Fibroblast of skin of right biceps (primary cell): ENCODE measurements at places on chromosomes 7 and 10.

DNA sequence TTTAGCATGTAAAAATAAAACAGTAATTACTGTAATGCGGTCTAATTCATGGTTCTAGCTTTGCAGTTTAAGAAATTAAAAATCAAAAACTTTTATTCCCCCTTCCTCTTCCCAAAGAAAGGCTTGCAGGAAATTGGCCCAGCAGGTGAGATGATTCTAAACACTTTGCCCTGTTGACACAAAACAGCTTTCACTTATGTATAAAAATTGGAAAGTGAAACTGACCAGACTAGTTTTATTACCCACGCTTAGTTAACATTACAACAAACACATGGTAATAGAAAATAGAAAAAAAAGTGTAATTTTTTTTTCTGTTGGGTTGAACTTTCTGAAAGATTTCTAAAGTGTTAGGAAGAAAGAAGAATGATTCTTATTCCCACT, 1.2 kb upstream of the CCDC6 start:
- DNase-seq: no peak

DNA sequence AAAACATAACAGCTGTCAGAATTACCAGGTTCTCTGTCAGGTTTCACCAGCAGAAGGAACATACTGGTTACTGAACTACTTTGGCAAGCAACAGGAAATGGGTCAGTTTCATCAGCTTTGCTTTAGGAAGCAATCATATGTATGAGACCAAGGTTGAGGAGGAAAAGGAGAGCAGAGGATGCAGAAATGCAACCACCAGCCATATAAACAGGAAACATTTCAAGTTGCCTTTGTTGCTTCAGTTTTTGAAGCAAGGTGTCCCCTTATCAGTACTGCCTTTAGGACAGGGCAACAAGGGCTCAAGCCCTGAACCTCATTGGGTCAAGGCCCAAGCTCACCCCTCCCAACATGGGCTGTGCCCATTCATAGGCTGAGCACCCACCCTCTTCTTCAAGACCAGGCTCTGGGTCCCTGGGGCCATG, 10.2 kb downstream of the HIPK2 start:
- DNase-seq: no peak

DNA sequence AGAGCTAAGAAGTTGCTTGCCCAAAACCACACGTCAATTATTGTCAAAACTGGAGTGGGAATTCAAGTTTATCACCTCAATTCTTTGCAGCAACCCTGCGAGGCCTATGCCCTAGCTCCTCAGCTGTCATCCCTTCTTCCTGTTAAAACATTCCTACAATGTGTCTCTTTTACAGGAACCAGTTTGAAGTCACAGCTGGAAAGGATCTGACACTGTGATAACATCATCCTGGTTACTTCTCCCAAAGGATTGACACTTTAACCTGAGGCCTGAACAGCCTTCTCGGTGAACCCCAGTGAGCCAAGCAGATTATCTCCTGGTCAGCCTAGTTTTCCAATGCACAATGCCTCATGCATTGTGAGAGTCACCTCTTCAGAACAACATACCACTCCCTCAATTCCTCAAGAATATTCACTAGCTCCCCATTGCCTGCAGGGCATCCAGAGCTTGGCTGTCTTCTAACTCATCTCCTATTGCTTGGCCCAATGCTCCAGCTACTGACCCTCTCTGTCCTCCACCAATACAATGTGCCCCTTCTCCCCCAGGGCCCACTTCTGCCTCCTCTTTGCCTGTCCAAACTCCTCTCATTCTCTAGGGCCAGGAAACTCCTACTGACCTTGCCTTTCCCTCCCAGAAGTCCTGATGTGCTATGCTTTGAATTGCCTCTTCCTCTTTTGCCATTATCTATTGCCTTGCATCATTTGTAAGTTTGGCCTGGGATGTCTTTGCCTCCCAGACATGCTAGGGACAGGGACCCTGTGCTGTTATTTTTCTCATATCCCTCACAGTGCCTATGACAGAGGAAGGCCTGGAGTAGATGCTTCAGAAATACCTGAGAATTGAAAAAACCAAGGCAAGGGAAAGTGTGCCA, 10.4 kb upstream of the DLG5 start:
- DNase-seq: no peak

GRCh38 chr7:29793507-29793906, 12.8 kb upstream of the WIPF3 start:
- no peak for DNase-seq

DNA sequence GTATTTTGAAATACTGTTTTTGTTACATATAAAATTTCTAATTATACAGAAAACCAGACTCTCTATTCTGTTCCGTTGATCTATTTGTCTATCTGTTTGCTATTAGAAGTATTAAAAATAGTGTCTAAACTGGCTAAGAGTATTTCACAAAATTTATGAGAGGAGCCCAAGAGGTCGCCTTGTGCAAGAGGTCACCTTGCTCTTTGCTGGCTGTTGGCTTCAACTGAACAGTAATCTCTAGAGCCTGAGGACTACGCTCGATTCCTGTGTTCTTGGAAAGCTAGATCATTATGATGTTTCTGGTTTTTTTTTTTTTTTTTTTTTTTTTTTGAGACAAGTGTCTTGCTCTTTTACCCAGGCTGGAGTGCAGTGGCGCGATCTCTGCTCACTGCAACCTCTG, 428.6 kb downstream of the LRMDA start:
- no peak for DNase-seq

DNA sequence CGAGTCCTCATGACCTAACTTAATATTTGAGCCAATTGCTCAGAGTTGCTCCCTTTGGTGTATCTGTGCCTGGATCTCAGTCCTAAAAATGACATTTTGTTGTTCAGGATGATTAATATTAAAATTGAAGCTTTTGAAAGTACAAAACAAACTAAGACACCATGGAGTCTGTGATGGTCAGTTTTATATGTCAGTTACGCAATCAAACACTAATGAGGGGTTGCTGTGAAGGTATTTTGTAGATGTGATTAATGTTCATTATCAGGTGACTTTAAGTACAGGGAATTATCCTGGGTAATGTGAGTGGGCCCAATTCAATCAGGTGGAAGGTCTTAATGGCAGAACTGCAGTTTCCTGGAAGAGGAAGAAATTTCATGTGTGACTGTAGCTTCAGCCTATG, 546.7 kb downstream of the REEP3 start:
- no peak for DNase-seq

- no peak for DNase-seq
Observed at GRCh38 chr10:72515455-72515854, 110.4 kb downstream of the MICU1 start.

DNA sequence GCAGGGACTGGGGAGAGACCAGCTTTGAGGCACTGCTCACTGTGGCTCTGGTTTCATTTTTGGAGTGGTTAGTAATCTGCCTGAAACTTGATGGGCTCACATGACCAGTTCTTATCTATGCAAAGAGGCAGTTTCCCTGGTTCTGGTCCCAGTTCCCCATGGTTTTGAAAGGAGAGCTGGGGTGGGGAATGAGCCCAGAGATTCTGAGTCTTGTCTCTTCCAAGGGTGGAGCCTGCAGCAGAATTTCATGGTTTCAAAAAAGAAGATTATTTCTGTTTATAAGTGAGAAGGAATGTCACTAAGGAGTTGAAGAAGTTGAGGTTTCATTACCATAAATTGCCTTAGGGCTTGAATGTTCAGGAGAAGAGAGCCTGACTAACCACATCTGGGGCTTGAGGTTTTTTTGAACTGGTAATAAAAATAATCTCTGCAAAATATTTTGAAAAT, 190.2 kb upstream of the HABP2 start:
- no peak for DNase-seq
